ENCODE measurements at places on chromosomes 1 and 21.

- no peak for DNase-seq
Measured at GRCh38 chr1:27528818-27529703, 39.1 kb upstream of the WASF2 start.

DNA sequence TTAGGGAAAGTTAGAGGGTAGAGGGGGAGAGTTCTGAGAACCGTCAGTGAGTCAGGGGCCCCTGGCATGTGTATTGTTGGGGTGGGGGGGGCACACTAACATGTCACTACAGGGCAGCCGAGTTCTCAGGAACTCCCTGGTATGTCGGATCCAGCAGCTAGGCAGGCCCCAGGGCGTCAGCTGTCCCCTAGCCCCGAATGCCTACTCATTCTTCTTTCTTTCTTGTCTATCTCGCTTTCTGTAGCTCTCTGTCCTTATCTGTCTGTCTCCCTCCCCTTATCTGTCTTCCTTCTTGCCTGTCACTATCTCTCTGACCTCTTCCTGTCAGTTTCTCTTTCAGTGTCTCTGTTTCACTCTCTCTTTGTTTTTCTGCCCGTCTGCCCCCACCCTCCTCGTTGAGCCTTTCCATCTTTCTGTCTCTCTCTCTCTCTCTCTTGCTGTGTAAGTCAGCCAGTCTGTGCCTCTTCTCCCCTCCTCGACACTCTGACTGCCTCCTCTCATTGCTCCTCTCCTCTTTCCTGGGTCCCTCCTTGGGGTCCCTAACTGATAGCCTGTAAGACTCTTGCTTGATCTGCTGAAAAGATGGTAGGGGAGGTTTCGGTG, 2.4 kb downstream of the NTRK1 start:
- DNase-seq: no peak

DNA sequence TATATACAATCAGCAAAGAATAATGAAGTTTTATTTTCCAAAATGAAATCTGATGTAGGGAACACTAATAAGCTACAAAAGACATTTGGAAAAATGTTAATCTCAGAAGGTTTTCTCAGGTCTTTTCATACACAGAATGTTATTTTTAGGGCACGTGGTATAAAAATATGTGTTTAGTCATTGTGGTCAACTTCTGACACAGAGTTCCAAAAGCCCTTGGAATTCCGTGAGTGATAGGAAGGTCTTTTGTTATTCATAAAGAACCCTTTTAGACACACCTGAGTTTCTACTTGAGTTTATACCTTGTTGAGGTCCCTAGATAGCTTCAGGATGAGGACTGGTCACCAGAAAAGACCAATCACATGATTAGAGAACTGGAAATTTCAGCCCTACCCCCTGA, 277.6 kb upstream of the NCAM2 start:
- DNase-seq: no peak

GRCh38 chr21:32712641-32713040, 15.2 kb downstream of the SYNJ1 start:
- DNase-seq: no peak

- DNase-seq: no peak
Measured at GRCh38 chr1:166952002-166952746, 23.2 kb downstream of the ILDR2 start.

- no peak for DNase-seq
Measured at GRCh38 chr1:69258842-69259241, 308.9 kb upstream of the LRRC7 start.

DNA sequence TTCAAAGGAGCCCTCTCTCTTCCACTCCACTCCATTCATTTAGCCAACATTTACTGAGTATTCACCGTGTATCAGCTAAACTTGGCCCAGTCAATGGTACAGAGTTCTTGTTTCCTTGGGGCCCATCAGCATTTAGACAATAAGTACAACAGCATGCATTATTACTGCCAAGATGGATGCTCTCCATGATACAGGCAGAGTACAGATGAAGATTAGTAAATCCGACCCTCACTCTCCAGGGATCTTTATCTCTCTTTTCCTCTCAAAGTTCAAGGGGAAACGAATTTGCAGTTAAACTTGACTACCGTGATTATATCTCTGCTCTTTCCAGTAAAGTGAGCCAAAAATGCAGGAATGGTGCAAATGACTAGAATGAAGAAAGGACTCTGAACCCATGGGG, 184.6 kb upstream of the DUSP10 start:
- no peak for DNase-seq

DNA sequence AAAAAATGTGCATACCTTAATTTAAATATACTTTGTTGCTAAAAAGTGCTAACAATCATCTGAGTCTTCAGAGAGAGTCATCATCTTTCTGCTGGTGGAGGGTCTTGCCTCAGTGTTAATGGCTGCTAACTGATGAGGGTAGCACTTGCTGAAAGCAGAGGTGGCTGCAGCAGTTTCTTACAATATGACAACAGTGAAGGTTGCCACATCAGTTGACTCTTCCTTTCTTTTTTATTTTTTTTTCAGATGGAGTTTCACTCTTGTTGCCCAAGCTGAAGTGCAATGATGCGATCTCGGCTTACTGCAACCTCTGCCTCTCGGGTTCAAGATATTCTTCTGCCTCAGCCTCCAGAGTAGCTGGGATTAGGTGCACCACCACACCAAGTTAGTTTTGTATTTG, 2.6 kb upstream of the CFAP45 start:
- no peak for DNase-seq

GRCh38 chr21:41777951-41778815, 11.3 kb upstream of the RIPK4 start:
- no peak for DNase-seq

- no peak for DNase-seq
Measured at GRCh38 chr1:223775711-223776074, 63.4 kb downstream of the CAPN2 start.

- no peak for DNase-seq
Measured at GRCh38 chr1:15152318-15153183, 996 bp upstream of the TMEM51 start.

GRCh38 chr1:206506405-206507283, 687 bp upstream of the RASSF5 start:
- peak; percentile 11 for DNase-seq

GRCh38 chr1:101444381-101444780, 207.6 kb downstream of the S1PR1 start:
- no peak for DNase-seq

DNA sequence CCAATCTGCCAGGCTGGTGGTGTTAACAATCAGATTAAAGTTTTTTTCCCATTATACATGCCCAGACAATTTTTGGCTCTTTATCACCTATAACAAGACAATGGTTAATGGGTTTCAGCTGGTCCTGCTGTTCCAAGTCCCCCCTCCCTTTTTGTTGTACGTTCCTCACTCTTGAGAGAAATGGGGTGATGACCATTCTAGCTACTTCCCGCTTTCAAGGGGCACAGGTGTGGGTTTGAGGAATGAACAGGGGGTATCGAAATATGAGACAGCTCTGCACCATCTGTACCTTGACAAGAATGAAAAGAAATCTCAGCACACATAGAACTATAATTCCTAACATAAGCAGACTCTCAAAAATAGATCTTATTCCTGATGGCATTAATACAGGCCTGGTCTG, 326.8 kb downstream of the PTPRU start:
- DNase-seq: no peak

- DNase-seq: no peak
Measured at GRCh38 chr1:246795906-246796694, 71.9 kb downstream of the SCCPDH start.

DNA sequence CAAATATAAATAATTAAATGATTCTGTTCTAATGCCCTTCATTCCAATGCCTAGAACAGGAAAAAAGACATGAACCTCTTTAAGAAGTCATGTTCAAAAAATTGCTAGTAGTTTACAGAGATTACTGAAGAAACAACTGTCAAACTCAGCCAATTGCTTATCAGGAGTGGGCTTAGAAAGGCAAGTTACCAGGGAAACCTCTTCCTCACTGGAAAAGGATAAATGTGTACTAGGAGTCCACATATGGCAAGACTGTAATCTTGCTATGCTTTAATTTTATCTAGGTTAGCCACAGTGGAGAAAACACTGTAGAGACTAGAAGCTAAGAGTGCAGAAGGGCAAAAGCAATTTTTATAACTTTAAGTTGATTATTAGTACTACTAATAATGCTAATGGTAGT, 42.1 kb upstream of the DEPDC1 start:
- no peak for DNase-seq

- DNase-seq: no peak
Measured at GRCh38 chr1:224357626-224358124, 996 bp downstream of the CNIH4 start.

- DNase-seq: no peak
Measured at GRCh38 chr1:206971029-206971655, 882 bp upstream of the FCAMR start.

- DNase-seq: no peak
Measured at GRCh38 chr1:182196897-182197870, 135.7 kb upstream of the ZNF648 start.

GRCh38 chr1:186854102-186854501, 25.4 kb downstream of the PLA2G4A start:
- DNase-seq: no peak

GRCh38 chr1:3450983-3451382, 3.5 kb upstream of the ARHGEF16 start:
- no peak for DNase-seq

DNA sequence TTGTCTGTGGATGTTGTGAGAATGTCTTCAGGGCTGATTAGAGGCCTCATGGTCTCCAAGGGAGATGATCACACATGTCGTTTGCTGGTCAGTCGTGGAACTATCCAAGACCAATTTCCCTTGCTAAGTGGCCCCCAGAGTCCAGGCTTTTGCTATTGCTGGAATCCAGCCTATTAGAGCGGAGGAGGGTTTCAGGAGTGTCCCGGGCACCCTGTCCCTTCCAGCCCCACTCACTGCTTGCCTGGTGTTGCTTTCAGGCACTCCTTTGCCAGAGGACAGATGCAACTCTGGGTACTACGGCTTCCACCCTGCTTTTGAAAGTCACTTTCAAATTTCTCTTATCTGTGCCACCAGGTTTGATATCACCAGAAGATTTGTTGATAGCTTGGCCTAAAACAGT, 149.1 kb downstream of the NOS1AP start:
- no peak for DNase-seq

DNA sequence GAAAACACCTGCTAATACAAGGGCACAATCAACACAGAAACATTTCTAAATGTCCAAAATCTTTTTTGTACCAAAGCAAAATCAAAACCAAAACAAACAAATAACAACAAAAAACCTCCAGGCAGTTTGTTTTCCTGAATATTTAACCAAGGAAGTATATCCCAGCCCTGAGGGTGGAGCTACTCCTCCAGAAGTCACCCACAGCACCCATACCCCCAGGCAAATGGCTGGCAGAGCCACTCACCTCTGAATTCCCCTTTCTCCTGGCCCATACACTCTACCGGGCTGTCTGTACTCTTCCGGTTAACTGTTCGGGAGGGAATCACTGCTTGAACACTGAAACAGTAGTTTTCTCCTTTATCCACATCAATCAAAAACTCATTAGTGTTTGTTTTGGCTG, 9.5 kb downstream of the F3 start:
- DNase-seq: no peak

DNA sequence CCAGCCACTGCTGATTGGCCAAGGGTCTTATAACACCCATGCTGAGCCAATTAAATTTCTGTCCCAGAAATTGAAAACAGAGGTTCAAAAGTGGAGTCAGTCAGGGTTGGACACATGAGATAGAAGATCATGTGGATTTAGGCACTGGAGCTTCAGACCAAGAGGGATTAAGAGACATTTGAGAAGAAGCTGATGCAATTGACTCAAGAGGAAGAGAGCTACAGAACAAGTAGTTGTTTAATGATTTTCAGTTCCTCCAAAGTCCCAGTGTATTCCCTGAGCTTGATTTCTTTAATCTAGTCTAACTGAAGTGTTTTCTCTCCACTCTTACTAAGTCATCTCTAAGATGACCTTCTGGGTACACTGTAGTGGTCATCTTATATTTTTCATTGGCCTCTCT, 227.1 kb downstream of the DUSP10 start:
- DNase-seq: no peak

DNA sequence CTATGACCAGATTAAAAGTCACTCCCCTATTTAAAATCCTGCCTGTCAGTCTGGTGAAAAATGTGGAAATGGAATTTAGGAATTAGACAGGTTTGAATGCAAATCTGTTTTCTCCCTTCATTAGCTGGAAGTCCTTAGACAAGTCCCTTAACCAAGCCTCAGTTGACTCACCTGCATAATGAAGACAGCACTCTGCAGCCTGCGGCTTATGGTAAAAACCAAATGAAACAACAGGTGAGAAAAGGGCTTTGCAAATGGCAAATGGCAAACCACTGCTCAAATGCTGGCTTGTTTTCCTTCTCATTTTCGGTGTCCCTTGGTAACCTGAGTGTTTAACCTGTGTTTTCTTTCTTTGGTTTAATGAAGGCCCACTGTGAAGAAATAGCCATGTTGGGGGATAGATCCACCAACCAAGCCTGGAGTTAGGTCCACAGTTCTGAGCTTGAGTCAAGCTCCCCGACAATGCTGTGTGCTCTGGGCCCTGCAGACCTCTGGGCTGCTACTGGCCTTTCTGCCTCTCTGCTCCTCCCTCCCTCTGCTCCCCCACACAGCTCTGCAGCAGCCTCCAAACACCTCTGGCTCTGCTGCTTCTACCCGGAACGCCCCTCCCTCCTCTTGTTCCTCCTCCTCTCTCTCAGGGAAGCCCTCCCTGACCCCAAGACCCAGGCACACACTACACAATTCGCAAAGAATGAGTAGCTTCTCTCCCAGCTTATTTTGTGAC, 641.8 kb downstream of the MATN1 start:
- DNase-seq: no peak

- DNase-seq: no peak
Measured at GRCh38 chr1:17627239-17628052, 87.9 kb downstream of the ARHGEF10L start.

GRCh38 chr1:8026153-8026975, at the start of gene ERRFI1:
TSS of gene ERRFI1 (minus strand) at chr1:8026309. CDS start at chr1:8015619, 10,690 bp downstream.
- DNase-seq: peak; percentile 87

DNA sequence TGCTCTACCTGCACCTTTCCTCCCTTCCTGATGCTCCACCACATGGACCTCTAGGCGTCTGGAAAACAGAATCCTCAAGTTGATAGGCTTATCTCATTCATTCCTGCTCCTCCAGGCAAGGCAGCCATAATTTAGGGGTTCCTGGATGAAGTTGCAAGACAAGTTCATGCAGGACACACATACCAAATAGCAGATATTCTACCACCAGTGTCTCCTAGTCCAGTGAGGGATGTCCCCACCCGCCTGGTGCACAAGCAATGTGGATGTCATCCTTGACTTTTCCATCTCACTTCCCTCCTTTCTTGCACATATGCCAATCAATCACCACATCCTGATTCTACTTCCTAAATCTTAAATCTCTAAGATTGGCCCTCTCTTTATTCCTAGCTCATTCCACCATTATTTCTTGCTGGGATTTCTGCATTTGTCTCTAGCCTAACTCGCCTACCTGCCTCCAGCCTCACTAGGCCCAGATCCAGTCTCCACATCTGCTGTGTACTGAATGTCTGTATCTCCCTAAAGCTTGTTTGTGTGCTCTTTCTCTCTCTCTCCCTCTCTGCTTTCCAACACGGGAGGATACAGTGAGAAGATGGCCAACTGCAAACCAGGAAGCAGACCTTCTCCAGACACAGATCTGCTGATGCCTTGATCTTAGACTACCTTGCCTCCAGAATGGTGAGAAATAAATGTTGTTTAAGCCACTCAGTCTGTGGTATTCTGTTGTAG, 40.5 kb downstream of the CD34 start:
- DNase-seq: no peak

All from stimulated activated CD4-positive, alpha-beta T cell treated with anti-CD3 and anti-CD28 coated beads, Interleukin-4, amount 100 ng/mL, for 24 hours (primary cell).